ENCODE measurements at places on chromosomes 5 and 9.

DNA sequence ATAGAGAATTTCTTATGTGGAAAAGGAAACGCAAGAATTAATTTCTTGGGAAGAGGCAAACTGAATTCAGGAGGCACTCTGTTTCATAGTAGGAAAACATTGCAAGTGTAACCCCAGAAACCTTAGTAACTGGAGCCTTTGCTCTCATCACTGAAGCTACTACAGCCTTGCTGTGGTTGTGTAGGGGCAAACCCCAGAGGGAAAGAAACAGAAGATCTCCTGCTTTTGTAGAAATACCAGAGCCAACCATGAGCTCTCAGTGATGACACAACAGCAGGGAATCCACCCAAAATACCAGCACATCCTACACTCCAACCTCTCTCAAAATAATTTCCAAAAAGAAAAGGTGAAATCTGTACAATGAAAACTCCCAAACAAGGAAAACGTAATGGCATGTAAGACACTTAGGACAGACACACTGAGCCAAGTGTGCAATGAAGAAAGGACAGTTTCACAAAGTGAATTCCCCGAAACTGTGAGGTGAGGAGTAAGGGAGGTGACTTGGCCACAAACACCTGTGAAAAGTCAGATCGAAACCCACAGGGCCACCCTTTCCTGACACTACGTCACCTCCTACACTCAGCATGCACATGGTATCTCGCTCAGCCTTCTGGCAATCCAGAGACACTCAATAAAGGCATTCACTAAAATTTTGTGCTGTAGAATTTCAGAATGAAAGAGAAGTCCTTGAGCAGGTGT is 8.5 kb upstream of the ACSL6 start:
- DNase-seq, result no peak

- peak; percentile 32 for DNase-seq
Measured at GRCh38 chr5:82641331-82642003, 363.3 kb upstream of the RPS23 start.

- DNase-seq, result no peak
Measured at GRCh38 chr5:44862808-44863207, 54.1 kb downstream of the MRPS30 start.

- DNase-seq, result no peak
Measured at GRCh38 chr5:124707520-124707919, 38.9 kb downstream of the ZNF608 start.

- DNase-seq, result no peak
Measured at GRCh38 chr9:89522261-89522958, 24.5 kb upstream of the SEMA4D start.

DNA sequence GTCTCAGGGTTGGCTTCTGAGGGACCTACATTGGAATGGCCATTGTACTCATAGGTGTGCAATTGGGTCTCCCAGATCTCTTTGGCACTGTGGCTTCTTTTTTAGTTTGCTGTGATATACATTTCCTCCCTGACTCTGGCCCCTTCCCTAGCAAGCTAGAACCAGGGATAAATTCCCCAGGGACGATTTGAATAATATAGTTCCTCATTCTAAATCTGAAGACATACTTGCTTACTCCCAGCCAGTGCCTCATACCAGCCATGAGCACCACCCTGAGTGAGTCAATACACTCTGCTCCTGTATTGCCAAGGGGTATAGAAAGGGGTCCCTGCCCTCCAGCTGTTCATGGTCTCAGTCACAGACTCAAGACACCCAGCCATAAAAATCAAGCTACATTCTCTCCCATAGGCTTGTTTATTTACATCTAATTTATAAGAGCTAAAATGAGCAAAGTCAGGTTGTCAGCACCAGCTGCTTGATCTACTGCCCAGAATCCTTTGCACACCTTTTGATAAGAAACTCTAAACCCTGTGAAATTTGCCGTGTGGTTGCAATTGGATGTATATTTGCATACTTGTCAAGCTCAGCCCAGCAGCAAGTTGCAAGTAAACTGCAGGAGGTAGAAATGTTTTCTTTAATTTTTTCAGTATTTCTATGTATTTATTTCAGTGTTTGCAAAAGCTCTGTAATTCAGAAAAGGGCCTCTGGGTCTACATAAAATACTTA is 219.9 kb upstream of the IRX1 start:
- no peak for DNase-seq

- DNase-seq, result no peak
Measured at GRCh38 chr5:142941245-142941644, 171.1 kb downstream of the ARHGAP26 start.

GRCh38 chr9:80320480-80320879 is 748.7 kb downstream of the TLE4 start:
- no peak for DNase-seq

DNA sequence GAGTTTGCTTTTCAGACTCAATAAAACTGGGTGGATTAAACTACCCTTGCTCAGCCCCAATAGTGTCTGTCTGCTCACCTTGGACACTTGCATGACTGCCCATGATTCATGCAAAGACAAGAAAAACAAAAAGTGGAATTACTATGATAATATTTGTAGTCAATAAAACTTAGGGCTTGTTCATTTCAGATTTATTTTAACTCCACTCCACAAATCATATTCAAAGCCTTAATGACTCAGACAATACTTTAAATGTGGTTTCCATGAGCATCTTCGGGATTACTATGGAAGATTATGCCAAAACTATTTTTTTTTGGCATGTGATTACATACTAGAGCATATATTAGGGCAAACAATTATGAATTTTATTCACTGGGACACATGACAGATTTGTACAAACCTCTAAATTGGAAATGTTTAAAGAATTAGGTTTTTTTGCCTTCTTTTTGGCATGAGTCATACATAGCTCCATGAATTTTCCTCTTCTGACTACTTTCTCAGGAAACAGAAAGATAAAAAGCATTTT is 468.9 kb downstream of the ACTL7B start:
- no peak for DNase-seq

DNA sequence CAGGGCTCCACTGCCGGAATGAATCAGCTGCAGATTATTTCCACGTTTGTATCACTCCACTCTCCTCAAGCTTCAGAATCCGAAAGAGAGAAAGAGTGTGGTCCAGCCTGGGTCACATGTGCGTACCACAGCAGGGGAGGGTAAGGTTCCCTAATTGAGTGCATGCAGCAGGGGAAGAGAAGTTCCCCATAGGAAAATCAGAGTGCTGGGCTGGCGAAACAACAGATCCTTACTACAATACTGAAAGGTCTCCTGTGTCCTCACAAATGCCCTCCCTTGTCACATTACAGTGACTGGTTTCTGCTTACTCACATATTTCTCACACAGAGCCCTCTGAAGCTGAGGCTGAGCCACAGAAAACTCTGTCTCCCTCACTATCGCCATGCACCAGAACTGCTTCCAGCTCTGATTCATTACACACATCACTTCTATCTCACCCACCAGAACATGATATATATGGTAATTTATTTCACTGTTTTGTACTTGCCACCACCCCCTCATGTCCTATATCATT is 532.2 kb upstream of the TUSC1 start:
- no peak for DNase-seq

DNA sequence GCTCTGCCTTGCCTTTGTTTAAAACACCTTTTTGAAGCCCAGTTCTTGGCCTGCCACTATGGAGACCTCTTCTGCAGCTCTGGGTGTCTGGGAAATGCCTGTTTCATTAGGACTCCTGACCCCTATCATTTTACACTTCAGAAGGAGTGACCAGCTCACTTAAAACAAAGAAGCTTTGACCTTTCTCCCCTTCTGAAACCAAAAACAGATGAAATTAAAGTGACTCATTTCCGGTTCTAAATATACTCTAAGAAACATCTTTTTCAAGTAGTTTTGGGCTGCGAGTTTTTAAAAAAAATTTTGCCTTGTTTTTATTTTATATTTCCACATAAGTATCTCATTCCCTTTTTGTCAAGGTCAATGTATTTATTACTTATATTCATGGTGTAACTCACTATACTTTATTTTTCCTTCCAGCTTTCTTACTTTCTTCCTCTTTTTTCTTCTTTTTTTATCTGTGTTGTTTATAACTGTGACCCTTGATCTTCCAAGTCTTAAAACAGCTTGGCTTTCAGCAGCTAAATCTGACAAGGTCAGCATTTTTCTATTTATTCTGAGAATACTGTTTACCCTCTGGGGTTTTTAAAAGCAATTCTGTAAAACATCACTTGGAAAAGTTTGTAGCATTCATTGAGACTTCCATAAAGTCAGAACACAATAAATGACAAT is 672.9 kb downstream of the NR2F1-AS1 start:
- no peak for DNase-seq

DNA sequence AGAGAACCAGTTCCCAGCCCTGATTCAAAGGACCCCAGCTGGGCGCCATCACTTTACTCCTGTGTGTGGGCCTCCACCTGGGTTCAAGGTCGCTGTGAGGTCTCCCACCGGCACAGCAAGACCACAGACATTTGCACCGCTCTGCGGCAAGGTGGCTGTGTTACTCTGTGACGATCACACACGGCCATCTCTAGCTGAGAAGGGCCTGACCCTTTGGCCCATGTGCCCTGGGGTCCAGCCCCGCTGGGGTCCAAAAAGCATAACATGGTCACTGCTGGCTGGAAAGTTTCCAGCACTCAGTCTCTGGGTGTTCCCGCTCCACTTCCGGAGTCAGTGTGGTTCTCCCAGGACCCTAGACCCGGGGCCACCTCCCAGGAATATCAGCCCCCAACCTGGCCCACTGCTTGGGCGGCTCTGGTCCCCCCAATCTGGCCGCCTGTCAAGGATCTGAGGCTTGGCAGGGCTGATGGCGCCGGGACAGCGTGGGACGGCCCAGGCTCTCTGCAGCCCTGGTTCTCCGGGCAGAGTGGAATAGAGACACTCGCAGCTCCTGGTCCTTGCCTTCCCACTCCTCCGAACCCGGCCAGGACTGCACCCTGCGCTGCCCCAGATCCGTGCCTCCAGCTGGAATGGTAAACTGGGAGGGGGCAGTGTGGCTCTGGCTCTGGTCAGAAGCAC is 3.9 kb upstream of the LMX1B start:
- DNase-seq, result no peak

DNA sequence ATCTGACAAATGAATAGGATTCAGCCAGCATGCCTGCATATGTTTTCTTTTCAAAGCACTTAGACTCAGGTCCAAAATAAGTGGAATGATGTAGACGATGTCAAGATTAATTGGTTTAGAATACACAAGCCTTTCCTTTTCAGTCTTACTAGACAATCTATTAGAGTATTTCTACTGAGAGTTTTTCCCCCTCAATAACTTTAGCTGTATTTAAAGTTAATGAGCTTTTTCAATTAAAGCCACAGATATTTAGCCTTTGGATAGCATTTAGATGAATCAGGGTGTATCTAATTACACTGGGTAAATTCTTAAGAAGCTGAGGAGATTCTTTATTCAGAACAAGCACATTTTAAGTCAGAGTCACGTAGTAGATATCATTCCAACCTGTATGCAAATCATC is 198.7 kb upstream of the MPDZ start:
- no peak for DNase-seq

DNA sequence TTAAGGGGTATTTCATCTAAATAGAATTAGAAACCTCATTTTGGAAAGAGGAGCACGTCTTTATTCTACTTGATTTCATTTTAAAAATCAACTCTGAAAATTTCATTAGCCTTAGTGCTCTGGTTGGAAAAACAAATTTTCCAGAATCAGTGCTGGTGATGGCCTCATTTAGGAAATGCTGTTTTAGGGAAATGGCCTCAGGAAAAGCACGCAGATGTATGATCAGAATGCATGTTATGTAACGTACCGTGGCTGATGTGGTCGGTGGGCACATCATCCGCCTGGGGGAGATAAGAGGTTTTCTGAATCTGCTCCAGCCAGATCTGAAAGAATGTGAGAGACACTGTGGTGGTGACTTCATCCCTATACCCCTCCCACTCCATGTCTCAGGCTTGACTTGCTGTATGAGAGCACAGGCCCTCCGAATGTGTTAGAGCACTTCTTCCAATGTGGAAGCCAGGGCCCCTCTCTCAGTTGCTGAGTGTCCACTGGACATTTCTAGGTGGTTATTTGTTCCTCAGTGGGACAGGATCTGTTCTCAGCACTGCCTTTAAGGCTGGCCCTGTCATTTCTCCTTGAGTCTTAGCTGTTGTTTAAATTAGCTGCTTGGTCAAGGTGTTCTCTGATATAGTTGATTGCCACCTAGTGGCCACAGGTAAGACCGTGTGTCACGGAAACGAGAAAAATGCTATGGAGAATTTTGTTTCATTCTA is 96.5 kb downstream of the ARHGAP26 start:
- peak; percentile 17 for DNase-seq

GRCh38 chr9:113737517-113738271 is 138.4 kb upstream of the ZNF618 start:
- peak; percentile 7 for DNase-seq

GRCh38 chr9:78365748-78366697 is 69.1 kb downstream of the PSAT1 start:
- no peak for DNase-seq

- DNase-seq, result no peak
Measured at GRCh38 chr5:98556712-98557111, 216.8 kb upstream of the RGMB start.

Measured in NCI-H510A (cell line).